ENCODE measurements at places on chromosomes 7 and 10.

DNA sequence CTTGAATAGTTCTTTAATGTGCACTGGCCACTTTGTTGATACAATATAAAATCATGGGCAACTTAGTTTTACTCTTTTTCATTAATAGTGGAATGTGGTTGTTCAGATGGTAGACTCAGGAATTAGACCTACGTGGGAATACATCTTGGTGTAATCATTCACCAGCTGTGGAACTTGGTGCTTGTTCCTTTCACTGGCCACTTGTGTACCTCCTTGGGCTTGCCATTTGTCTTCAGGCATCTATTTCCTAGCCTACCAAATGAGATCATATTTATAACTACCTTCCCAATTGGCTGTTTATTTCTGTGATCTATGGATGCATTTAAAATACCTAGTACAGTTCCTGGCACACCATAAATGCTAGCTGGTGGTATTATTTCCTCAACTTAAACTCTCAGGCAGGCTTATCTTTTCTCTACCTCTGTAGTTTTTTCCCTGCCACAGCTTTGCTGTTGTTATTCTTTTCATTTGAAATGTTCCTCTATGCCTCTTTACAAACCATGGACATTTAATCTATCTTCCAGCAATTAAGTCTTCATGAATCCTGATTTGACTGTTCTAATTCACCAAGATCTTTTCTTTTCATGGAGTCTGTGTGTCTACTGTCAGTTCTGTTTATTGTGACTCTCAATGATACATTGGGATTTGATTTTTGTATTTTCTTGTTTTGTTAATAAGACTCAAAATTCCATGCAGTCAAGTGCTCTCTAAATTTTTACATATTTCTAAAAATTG is 113.0 kb downstream of the ADAM22 start:
- DNase-seq = no peak

- no peak for DNase-seq
These were observed 51.4 kb upstream of the ZNF716 start for GRCh38 chr7:57398548-57398947.

DNA sequence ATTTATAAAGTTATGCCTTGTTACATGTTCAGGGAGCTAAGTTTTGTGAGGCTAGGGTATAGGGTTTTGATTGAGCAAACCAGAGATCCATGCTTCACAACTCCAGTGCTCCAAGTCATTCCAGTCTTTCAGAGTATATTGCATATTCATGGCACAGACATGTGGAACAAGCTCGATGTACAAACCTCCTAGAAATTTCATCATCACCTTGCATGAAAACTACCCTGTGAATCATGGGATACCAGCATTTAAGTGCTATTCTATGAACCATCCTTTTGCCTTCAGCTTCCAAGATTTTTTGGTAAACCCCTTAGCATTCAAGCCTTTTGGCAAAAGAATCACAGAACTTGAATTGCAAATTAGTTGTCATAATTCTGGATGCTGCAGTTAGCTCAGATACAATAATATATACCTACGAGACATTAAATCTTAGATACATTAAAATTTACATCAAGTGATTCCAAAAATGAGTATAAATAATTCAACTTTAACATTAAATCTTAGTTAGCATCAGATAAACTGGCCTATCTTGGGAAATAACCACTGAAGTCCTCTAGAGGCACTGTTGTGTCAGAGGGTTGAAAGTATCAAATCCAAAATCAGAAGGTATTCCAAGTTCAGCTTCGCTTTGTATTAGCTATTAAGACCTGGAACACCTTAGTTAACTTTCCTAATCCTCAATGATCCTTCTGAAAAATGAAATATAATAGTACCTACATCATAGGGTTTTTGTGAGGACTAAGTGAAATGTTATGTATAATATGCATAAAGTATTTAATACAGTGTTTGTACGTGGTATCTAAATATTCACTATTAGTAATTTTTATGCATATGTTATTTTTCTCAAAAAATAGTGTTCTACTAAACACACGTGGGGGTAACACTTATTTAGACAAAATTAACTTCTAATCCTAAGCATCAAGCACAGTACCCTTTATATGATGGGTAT is 55.5 kb upstream of the CABCOCO1 start:
- no peak for DNase-seq

DNA sequence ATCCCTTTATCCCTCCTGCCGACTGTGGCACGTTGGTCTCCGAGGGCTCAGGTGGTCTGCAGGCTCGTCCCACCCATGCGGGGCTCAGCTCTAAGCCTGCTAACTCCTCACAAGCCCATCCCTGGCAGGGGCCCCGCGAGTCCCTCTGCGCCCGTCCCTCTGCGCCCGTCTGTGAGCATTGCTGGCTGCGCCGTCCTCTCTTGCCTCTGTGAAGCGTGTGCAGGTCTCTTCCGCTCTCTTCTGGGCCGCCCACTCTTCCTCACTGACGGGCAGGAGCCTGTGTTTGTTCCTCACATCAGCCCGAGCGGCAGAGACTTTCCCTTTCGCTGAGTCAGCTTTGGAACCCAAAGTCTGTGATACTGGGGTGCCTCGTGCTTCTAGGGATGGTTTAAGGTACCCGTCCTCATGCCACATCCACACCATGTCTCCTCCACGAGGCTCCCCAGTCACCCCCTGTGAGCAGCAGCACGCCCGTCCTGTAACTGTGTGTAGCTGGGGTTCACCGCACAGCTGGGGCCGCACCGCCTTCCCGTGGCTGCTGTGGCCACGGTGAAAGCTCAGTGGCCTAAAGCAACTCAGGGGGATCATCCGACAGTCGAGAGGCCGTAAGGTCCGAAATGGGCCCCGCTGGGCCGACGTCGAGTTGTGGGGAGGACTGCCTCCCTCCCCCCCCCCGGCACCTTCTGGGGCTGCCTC is 35.5 kb downstream of the ADGRA1 start:
- no peak for DNase-seq

GRCh38 chr10:128318366-128318765 is 192.1 kb upstream of the MKI67 start:
- DNase-seq = no peak

GRCh38 chr7:23267357-23267756 is 20.8 kb downstream of the GPNMB start:
- DNase-seq = no peak

DNA sequence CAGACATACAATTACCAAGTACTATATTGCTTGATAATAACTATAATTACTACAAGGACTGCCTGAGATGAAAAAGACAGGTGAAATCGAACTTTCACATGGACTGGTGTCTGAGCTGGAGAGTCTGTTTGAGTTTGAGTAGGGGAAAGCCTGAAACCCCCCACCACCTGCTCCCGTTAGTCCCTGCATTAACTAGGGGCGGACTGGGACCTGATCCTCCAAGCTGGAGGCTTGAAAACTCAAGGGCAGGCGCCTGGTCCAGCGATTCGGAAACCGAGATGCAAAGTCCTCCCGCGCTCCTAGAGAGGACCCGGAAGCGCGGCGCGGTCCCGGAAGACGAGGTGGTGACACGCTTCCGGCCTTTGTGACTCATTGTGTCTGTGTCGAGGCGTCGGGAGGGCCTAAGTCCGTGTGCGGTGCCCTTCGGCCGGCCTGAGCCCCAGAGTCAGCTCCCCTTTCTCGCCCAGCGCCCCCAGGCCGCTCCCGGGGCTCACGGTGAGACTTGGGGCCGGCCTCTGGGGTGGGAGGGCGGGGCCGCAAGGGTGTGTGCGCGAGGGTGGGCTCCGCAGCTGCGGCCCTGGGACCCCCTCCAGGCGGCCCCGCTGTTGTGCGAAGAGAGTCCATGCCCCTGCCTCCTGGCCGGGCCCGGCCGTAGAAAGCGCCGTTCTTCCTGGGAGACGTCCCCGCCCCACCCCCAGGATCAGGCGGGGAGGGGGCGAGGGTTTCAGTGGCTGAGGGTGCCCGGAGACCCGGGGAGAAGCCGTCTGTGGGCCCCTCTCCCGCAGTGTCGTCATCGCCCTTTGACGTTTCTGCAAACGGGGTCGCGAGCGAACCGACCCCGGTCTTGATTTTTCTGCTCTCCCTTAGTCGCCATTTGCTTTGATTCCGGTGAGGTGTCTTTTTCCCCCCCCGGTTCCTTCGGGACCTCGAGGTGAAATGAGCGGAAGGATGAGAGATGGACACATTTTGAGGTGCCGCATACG is at the start of gene ZKSCAN1:
ZKSCAN1 (plus strand) TSS at position 365 of the 983 bp plus-strand sequence. CDS start 7,911 bp downstream, outside the sequence.
- DNase-seq = peak; percentile 75

- DNase-seq = no peak
These were observed 13.9 kb downstream of the CUBN start for GRCh38 chr10:17115683-17116082.

GRCh38 chr7:135499818-135500217 is 10.1 kb downstream of the CNOT4 start:
- DNase-seq = no peak

GRCh38 chr7:104933521-104933988 is 80.5 kb upstream of the KMT2E start:
- DNase-seq = no peak

GRCh38 chr10:130127364-130128061 is 8.7 kb upstream of the GLRX3 start:
- peak; percentile 37 for DNase-seq

- DNase-seq = no peak
These were observed 57.6 kb downstream of the BICC1 start for GRCh38 chr10:58570307-58570723.

DNA sequence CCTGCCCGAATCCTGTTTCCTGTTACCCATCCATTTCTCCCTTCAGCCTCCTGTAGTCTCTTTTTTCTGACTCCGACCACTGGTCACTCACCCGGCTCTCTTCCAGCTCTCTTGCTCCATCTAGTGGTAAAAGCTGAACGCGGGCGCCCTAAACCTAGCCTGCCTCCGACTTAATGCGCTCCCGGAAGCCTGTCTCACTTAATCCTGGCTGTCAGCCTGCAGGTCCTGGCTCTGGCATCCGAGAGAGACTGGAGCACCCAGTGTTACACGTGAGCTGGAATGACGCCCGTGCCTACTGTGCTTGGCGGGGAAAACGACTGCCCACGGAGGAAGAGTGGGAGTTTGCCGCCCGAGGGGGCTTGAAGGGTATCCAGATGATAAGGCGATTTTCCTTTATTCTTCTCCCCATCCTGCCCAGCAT is 10.3 kb downstream of the SUMF2 start:
- DNase-seq = peak; percentile 32

- DNase-seq = no peak
These were observed 135.9 kb downstream of the ABCA13 start for GRCh38 chr7:48307041-48307714.

- no peak for DNase-seq
These were observed 11.0 kb downstream of the TBATA start for GRCh38 chr10:70773965-70774809.

DNA sequence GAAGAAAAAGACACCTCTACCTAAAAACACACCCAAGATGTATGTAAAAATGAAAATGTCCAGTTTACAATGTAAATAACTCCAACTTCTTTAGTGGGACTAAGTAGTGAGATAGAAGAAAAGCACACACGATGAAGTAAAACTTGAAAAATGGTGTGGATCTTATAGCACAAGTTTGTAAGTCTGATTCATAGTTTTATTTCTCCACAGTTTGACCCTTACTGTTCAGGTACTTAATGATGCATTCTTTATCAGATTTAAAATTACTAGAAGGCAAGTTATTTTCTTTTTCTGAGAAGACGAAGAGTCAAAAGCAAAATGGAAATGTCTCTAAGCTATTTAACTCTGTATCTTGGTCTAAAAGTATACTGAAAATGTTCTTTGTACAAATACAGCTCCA is 6.1 kb downstream of the NAMPT start:
- no peak for DNase-seq

- no peak for DNase-seq
These were observed 70.6 kb downstream of the MLLT10 start for GRCh38 chr10:21604651-21605050.

GRCh38 chr7:48139459-48139858 is 31.8 kb upstream of the ABCA13 start:
- DNase-seq = no peak

DNA sequence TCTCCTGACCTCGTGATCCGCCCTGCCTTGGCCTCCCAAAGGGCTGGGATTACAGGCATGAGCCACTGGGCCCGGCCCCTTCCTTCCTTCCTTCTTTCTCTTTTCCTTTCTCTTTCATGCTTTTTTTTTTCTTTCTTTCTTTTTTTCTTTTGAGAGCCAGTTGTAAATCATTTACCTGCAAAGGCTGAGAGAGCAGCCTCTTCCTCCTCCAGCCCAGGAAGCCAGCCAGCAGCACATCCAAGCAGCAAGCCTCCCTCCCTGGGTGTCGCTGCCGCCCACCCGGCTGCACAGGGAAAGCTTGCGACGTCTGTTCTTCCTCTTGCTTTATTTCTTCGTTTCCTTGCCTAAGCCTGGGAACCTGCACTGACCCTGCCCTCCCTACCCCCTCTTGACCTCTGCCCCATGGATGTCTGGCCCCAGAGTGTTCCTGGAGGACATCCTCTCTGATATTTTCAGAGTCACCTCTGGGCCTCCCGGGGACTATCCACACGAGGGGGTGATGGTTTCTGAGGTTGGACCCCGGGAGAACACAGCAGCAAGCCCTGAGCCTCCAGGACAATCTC is 62.8 kb upstream of the MYL10 start:
- DNase-seq = no peak

- no peak for DNase-seq
These were observed 130.4 kb downstream of the JCAD start for GRCh38 chr10:29929006-29929405.

DNA sequence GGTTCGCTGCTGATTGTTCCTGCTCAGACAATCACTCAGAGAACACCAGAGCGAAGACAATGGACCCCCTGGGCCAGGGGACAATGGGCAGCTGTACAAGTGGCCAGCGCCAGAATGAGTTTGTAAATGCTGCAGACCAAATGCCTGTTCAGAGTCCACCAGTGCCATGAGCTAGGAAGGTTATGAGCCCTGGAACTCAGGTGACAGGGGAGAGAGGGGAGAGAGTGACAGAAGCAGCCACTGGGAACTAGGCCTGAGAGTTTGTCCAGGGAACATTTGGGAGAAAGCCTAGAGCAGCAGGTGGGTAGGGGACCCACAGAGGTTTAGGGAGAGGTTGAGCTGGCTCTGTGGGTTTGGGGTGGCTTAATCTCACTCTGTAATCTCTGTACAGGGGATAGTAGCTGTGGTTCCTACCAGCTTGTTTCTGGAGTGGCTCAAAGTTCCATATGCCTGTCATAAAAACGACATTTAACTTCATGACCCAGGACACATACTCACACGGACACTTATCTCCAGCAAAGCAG is 60.4 kb downstream of the C10orf105 start:
- DNase-seq = no peak

DNA sequence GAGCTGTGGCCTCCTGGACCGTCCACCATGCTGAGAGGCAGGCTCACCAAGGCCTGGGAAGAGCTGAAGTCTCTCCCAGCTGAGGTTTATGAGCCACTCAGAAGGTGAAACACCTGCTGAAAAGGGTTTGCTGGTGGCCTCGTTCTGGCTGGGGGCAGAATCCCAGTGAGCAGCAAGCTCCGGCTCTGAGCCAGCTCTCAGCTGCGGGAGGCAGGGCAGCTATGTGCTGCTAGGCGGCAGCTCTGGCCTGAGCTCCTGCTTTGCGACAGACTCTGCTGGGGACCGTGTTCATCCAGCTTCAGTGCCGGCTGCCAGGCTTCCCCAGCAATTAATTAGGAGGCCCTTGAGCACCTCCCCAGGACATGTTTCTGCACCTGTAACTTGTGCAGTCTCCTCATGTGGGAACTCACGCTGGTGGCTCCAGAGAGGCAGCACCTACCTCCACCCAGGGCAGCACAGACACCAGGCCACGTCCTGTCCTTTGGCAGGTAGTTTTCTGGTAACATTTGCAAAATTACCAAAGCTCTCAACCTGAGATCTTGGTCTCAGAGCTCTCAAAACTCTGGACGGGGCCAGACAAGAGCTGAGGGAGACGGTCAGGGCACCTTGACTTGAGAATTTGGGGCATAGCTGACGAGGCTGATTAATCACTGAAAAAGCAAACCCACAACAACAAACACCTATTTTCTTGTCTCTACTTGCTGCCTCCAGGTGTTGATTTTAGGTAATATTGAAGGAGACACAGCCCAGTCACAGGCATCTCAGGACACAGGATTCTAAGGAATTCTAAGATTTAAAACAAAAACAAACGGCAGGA is 185.0 kb downstream of the TCERG1L start:
- no peak for DNase-seq

Measured in activated T-helper 1 cell treated with anti-CD3 and anti-CD28 coated beads, Interleukin-2, amount 50 U/mL, for 16 hours (primary cell).